HT1080 (cell line): ENCODE measurements at places on chromosomes 11 and 22.

- no peak for DNase-seq
Observed at GRCh38 chr22:49021131-49021925, 806.3 kb downstream of the BRD1 start.

- no peak for DNase-seq
Observed at GRCh38 chr11:106493751-106494150, 416.3 kb downstream of the AASDHPPT start.

DNA sequence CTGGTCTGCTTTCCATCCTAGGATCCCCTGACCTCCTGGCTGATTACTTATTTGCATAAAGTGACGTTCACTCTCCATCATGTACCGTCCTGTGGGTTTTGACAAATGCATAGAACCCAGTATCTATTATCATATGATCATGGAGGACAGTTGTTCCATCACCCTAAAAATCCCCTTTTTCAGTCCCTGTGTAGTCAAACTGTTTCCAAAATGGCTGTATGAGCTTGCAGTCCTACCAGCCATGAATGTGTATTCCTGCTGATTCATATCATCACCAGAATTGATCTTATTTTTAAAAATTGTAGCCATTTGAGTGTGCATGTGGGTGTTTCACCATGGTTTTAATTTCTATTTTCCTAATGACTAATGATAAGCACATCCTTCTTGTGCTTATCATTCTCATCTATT, 108.8 kb downstream of the MPPED1 start:
- DNase-seq: no peak

DNA sequence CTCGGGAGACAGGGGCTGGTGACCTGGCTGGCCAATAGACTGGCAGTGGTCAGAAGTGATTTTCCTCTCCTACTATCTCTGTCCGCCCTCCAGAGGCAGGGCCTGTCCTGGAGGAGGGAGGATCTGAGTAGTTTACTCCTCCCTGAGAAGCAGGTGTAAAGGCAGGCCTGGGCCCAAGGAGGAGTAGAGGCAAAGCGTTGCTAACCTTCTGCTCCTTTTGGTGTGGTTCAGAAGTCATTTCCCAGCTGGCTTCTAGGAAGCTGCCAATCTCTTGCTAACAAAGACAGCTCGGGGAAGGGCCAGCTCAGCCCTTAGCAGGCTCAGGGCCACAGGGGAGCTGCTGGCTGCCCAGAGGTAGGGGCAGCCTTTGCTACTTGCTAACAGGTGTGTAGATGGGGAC, 151.1 kb upstream of the NECTIN1 start:
- no peak for DNase-seq

DNA sequence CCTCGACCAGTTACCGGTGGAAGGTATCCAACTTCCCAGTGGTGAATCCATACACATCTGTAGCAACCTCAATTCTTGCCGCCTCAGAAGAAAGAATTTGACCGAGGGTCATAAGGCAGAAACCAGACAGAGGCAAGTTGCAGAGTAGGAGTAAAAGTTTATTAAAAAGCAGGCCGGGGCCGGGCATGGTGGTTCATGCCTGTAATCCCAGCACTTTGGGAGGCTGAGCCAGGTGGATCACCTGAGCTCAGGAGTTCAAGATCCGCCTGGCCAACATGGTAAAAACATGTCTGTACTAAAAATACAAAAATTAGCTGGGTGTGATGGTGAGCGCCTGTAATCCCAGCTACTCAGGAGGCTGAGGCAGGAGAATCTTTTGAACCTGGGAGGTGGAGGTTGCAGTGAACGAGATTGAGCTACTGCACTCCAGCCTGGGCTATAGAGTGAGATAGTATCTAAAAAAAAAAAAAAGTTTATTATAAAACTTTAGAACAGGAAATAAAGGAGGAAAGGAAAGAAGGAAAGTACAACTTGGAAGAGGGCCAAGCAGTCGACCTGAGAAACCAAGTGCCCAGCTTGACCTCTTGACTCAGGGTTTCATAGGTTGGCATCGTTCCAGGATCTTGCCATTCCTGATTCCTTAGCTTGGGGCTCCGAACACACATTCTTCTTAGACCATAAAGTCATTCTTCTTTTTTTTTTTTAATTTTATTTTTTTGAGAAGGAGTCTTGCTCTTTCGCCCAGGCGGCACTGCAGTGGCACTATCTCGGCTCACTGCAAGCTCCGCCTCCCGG, 27.8 kb downstream of the RGL4 start:
- no peak for DNase-seq

GRCh38 chr11:66856496-66857233, at the start of gene LRFN4:
LRFN4 (plus strand) TSS chr11:66857064; CDS start chr11:66857745, 681 bp downstream.
- no peak for DNase-seq

GRCh38 chr11:125401235-125401634, 94.8 kb downstream of the FEZ1 start:
- DNase-seq: no peak

DNA sequence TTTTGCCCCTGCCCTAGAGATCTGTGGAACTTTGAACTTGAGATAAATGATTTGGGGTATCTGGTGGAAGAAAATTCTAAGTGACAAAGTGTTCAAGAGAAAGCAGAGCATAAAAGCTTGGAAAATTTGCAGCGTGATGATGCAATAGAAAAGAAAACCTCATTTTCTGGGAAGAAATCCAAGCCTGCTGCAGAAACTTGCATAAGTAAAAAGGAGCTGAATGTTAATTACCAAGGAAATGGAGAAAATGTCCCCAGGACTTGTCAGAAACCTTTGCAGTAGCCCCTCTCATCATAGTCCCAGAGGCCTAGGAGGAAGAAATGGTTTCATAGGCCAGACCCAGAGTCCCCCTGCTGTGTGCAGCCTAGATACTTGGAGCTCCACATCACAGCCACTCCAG, 686.9 kb downstream of the FAM181B start:
- DNase-seq: peak; percentile 11

DNA sequence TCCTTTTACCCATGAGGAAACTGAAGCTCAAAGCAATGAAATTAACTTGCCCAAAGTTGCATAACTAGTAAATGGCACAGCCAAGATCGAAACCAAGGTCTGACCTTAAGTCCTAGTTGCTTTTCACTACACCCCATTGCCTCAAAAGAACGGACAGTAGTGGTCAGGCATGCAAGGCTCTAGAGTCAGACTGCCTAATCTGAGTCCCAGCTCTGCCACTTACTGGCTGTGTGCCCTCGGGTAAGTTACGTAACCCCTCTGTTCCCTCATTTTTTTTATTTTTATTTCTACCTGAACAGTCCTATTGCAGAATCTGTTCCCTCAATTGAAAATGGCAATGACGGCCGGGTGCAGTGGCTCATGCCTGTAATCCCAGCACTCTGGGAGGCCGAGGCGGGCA, 9.6 kb downstream of the CYB561A3 start:
- DNase-seq: no peak

- DNase-seq: no peak
Observed at GRCh38 chr11:18277565-18278271, 11.7 kb downstream of the SAA1 start.

DNA sequence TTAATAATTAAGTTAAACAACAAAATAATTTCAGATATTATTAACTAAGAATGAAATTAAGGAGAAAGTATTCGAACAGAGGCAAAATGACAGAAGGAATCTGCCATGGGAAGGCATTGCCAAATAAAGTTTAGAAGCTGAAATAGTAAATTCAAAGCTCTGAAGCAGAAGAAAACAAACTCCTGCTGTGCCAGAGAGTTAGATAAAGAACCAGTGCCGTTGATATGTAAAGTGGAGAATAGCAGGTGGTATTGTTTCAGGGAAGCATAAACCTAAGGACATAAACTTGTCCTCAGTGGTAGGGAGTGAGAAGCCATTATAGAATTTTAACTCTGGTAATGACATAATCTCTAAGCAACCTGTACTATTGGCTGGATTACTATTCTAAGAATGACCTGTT, 2.7 kb upstream of the HBG2 start:
- no peak for DNase-seq
